ENCODE measurements at places on chromosomes 2 and 18.

GRCh38 chr2:12141618-12142258, 395.3 kb downstream of the LPIN1 start:
- no peak for DNase-seq

GRCh38 chr2:234373481-234374149, 123.3 kb downstream of the ARL4C start:
- no peak for DNase-seq

DNA sequence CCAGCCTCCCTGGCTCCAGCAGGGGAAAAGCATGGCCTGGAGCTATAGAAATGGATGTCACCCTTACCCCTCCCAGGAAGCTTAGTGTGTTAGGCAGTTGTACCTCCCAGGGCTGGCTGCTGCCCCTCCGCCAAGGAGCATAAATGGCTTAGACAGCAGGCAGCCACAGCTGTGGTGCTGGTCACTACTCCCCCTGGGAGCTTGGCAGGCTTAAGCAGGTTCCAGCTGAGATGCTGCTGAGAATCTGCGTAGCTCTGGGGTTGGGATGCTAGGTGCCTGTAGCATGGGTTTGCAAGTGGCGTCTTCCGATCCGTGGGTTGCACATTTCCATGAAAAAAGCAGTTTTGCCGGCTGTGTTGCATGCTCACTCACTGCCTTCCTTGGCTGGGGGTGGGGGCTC, 369.7 kb downstream of the CTNNA2 start:
- DNase-seq, result no peak

DNA sequence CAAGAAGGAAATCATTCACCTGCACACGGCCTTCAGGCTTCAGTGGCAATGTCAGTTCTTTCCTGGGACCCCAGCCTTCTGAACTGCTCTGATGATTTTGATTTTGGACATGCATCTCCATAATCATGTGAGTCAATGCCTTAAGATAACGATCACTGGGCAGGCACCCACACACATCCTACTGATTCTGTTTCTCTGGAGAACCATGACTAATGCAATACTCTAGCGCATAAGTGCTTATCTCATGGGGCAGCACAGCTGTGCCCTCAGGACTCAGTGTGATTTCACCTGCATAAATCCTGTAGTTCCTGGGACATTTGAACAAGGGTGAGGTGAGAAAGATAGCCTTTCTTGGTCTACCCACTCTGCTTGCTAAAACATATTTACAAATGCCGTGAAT, 144.6 kb downstream of the AKAIN1 start:
- no peak for DNase-seq

DNA sequence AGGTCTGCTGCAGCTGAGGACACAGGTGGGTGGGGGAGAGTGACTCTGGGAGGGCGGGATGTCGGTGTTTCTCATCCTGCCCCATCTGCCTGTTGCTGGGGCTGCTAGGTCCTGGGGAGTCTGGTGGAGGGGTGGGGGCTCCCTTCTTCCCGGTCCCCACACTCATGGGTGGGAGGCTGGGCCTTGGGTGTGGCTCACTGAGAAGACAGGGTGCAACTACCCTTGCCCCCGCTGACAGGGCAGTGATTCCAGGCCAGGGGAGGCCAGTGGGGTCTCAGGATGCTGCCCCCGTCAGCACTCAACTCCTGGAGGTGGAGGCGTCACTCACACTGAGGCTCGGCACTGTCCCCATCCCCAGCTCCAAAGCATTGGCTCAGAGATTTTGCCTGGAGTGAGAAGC, 7.7 kb upstream of the NFATC1 start:
- no peak for DNase-seq

DNA sequence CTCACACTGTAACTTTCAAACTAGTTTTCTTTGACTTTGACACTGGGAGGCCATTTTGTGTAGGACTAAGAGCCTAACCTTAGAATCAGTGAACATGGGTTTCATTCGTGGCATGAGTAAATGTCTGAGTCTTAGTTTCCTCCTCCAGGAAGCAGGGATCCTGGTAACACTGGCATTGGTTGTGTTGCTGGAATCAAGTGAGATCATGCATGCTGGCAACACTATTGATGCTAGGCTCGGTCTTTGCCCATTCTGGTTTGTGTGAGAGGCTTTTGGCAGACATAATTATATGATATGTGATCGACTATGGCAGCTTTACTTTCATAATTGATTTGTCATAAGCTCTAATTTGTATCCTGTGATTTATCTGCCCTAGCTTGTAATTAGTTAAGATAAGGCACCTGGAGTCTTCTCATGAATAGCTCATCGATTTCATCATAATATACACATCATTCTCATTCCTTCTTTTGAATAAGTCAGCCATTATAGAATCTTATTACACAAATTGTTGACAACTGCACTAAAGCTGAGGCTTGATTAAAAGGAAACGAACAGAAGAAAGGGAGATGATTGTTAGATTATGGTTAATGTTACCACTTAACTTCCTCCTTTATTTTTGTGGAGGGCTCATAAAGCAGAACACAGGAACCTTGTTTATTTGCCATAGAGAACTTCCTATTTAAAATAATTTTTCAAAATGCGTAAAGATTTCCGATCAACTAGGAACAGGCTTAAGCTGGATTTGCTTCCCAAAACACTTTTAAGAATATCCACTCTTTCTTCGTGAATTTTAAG, 12.6 kb downstream of the PPP1R1C start:
- DNase-seq, result no peak

GRCh38 chr18:24465486-24465885, 5.0 kb downstream of the HRH4 start:
- no peak for DNase-seq

GRCh38 chr2:65300761-65301711, 73.4 kb downstream of the ACTR2 start:
- peak; percentile 77 for DNase-seq

- DNase-seq, result no peak
Observed at GRCh38 chr18:22320155-22320554, 97.6 kb downstream of the CTAGE1 start.

GRCh38 chr18:54815086-54815485, 13.2 kb upstream of the RAB27B start:
- DNase-seq, result no peak

DNA sequence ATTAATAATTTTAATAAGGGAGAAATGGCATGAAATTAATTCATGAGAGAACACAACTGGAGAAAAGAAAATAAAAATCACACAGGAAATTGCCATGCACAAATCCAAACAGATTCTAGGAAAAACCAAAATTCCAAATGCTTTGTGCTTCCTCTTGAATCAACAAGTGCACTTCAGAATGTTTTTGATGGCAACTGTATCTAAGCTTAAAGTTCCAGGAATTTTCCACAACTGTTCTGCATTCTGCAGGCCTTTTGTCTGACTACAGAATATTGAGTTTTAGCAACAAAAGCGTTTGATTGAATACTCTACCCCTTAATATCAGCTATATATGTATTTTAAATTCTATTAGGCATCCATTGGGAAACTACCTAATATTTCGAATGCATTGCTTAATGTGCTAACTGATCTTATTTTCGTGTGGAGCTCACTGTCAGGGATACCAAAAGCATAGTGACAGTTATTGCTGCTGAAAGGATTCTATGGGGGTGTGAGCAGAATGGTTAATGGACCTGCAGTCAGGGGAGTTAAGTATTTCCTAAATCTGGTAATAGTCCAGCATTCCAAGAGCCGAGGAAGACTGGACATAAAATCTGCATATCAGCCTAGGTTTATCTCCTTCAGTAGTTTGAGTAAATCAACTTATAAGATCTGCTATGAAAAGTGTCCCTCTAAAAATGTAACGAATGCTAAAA, 482.7 kb upstream of the POU3F3 start:
- no peak for DNase-seq

DNA sequence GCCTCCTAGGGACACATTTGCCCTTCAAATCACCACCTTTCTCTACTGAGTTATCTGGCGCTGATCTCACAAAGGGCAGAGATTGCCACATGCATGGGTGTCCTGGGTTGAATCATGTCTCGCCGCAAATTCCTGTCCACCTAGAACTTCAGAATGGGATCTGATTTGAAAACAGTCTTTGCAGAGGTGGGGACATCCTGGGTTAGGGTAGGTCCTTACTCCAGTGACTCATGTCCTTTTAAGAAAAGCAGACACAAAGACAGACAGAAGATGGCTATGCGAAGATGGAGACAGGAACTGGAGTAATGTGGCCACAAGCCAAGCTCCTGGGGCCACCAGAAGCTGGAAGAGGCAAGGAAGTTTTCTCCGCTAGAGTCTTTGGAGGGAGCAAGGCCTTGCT, 197.4 kb upstream of the SMIM21 start:
- DNase-seq, result no peak

GRCh38 chr2:54083021-54083420, 32.4 kb upstream of the ACYP2 start:
- no peak for DNase-seq

DNA sequence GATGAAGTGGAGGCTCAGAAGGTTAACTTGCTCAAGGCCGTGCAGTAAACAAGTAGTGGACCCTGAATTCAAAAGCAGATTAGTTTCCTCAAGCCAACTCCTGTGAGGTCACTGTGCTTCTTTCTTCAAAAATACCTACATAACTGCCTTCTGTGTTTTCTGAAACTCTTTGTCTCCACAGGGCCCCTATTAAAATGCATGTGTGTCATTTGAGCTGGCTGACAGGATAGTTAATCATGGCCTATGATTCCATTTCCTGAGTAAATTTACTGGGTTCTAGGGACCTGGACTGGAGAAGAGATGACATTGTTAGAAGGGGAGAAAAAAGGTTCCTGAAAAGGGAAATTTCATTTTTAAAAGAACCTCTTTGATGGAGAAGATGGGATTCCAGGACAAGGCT, 12.9 kb upstream of the DTNA start:
- DNase-seq, result no peak

DNA sequence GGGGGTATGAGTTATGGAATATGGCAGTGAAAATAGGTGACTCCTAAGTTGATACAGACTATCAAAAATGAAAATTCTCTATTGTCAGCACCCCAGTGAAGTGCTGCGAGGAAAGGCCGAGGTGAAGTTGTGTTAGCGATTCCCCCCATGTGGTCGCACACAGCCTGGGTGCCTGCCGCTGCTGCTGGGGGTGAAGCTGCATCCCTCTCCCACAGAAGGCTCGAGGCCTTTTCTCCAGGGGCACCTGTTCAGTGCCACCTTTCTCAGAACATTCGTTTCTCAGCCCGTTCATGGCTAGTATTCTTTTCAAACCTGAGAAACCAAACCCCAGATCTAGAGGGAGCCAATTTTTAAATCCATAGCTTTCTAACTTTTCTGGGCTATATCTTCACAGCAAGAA, 23.8 kb downstream of the HK2 start:
- no peak for DNase-seq

DNA sequence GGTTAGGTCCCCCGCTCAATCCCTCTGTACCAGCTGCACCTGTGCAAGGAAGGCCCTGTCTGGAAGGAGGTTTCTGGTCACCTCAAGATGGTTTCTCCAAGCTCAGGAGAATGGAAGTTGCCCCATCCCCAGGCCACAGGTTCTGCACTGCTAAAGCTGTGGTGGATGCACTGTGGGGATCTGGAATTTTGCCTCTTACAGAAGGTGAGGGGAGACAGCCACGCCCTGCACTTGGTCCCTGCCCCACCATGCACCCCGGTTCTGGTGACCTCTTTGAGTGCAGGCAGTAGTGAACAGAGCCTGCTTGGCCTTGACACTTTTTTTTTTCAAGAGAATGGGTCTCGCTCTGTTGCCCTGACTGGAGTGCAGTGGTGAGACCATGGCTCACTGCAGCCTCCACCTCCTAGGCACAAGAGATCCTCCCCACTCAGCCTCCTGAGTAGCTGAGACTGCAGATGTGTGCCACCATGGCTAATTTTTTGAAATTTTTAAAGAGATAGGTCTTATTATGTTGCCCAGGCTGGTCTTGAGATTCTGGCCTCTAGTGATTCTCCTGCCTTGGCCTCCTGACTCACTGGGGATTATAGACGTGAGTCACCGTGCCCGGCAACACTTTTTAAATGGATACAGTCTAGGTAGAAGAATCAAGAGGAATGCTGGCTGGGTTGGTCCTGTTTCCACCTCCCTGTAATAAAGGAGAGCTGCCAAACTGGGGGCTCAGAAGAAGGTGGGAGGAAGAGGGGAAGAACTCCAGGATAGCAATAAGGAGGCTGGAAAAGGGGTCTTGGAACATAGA, 5.8 kb upstream of the NT5DC4 start:
- DNase-seq, result no peak

GRCh38 chr2:73836141-73836943, 7.6 kb downstream of the STAMBP start:
- DNase-seq, result no peak

DNA sequence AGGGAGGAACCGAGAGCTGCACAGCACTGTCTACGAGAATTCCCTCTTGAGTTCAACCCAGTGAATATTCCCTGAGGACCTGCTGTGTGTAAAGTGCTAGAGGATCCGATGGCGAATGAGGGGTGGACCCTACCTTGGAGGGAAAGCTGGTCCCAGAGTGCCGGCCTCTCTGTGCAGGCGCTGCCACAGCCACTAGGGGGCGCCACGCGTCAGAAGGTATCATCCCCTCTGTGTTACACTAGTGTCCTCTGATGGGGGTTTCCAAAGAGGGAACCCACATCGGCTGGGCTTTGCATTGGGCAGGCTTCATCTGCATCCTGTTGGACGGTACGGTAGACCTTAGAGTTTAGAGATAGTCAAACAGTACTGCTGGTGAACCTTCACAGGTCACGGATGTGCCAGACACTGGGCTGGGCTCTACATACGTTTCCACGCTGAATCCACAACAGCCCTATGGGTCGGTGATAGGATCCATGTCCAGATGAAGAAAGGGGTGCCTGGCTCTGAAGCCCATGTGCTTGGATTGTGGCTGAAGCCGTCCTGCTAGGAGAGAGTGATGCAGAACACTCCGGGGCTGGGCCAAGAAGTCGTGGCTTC, 39.0 kb downstream of the COA5 start:
- peak; percentile 38 for DNase-seq

GRCh38 chr2:209619782-209620181, 151.8 kb upstream of the UNC80 start:
- DNase-seq, result no peak
